Activated naive CD4-positive, alpha-beta T cell treated with anti-CD3 and anti-CD28 coated beads for 36 hours (primary cell): ENCODE measurements at places on chromosomes 3 and 15. TPM values are rescaled to one million over a fixed set of nuclear protein-coding genes. Genes with fewer than 3 reads are reported as not detected.
A peak's percentile ranks its signal among the peaks of the same experiment; 100 is the strongest.

Gene GREM1
- not detected for total RNA-seq

Gene ZWILCH
- total RNA-seq, result 23.3 TPM

Gene OR5AC2
- not detected for total RNA-seq

Gene LRRC3B
- not detected for total RNA-seq

Gene PAQR9
- total RNA-seq, result not detected

Gene PPIP5K1
- total RNA-seq, result 33.4 TPM

Gene ROPN1
- total RNA-seq, result not detected

Gene PLSCR5
- total RNA-seq, result not detected

Gene SLC51B
- not detected for total RNA-seq

DNA sequence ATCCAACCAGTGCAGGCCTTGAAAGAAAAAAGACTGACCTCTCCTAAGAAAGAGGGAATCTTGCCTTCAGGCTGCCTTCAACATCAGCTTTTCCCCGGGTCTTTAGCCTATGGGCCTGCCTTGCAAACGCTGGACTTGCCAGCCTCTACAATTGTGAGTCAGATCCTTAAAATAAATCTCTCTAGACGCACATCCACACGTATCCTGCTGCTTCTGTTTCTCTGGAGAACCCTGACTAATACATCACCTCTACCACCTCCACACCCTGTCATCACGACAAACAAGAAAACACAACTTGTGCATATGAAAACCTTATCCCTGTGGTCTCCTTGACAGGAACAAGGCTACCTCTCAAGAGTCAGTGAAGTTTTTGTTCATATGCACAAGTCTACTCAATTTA, 11.8 kb downstream of the CYFIP1 start:
- no peak overlapping the region for H3K4me3 ChIP-seq
- H3K27ac ChIP-seq, result no peak overlapping the region
- no peaks in the 10 kb centered on the region for H3K4me1 ChIP-seq
- DNase-seq, result no peak

- DNase-seq, result no peak
- peaks cover 13% of the 10 kb centered on the region for H3K4me1 ChIP-seq
- H3K27me3 ChIP-seq, result peaks cover 48% of the 10 kb centered on the region
- no peak overlapping the region for H3K27ac ChIP-seq
- no peak overlapping the region for H3K4me3 ChIP-seq
- no peaks in the 10 kb centered on the region for H3K36me3 ChIP-seq
These were observed 2.6 kb upstream of the PLOD2 start for GRCh38 chr3:146163584-146163983.

- no peak for DNase-seq
- H3K4me1 ChIP-seq, result no peaks in the 10 kb centered on the region
- no peaks in the 10 kb centered on the region for H3K36me3 ChIP-seq
- H3K27me3 ChIP-seq, result no peaks in the 10 kb centered on the region
- no peak overlapping the region for H3K4me3 ChIP-seq
These were observed 345.1 kb downstream of the MFSD1 start for GRCh38 chr3:159146856-159147435.

DNA sequence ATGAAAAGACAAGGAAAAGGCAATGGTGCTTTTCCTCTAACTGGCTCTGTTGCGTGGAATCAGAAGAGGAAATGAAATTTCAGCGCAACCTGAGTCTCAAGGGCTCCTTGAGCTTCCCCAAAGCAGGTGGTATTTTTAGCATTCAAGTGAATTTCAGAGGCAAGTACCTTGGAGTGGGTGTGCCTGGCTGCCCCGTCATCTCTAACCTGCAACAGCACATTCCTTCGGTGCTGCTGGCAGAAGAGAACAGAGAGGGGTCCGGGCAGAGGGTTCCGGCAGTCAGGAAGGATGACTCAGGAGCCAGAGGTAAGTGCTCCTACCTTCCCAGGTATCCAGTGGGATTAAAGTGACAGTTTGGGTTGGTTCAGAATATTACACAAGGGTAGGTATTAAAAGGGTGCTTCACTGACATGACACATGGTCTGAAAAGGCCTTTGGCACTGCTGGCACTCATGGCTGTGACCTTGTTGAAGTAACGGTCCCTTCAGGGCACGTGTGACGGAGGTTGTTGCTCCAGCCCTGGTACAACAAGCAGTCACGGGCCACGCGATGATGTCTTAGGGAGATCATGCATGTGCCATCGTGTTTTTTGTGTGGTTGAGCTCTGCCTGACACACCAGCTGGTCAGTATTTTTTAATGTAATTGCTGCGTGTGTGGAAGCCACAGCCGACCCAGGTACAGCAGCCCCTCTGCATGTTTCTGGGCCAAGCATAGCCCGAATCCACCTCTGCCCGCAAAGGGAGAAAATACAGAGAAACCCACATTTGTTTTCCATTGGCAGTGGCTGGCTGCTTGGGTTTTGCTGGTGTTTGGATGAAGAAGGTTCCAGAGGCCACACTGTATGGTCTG, 75.7 kb downstream of the LRRK1 start:
- no peaks in the 10 kb centered on the region for H3K4me1 ChIP-seq
- no peak for DNase-seq
- no peaks in the 10 kb centered on the region for H3K36me3 ChIP-seq
- H3K27me3 ChIP-seq, result peaks cover 7% of the 10 kb centered on the region

DNA sequence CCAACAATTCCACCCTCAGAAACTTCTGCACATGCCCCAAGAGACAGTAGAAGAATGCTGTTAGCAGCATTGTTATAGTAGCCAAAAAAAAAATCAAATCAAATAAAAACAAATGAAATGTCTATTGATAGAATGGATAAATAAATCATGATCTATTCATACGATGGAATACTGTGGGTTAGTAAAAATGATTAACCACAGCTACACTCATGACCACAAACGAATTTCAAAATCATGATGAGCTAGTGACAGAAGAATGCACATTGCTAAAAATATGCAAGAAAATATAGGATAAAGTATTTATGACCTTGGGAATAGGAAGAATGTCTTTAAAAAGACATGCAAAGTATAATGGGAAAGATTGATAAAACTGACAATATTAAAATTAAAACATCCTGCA, 57.5 kb upstream of the ACAN start:
- no peak overlapping the region for H3K27ac ChIP-seq
- H3K27me3 ChIP-seq, result peaks cover 12% of the 10 kb centered on the region
- H3K4me1 ChIP-seq, result no peaks in the 10 kb centered on the region
- no peaks in the 10 kb centered on the region for H3K36me3 ChIP-seq
- H3K4me3 ChIP-seq, result no peak overlapping the region
- no peak for DNase-seq

GRCh38 chr15:71103102-71103676, 12.1 kb upstream of the THSD4 start:
- H3K27me3 ChIP-seq, result peaks cover 8% of the 10 kb centered on the region
- H3K27ac ChIP-seq, result no peak overlapping the region
- no peak overlapping the region for H3K4me3 ChIP-seq
- no peak for DNase-seq
- H3K36me3 ChIP-seq, result no peaks in the 10 kb centered on the region
- H3K4me1 ChIP-seq, result peaks cover 3% of the 10 kb centered on the region

DNA sequence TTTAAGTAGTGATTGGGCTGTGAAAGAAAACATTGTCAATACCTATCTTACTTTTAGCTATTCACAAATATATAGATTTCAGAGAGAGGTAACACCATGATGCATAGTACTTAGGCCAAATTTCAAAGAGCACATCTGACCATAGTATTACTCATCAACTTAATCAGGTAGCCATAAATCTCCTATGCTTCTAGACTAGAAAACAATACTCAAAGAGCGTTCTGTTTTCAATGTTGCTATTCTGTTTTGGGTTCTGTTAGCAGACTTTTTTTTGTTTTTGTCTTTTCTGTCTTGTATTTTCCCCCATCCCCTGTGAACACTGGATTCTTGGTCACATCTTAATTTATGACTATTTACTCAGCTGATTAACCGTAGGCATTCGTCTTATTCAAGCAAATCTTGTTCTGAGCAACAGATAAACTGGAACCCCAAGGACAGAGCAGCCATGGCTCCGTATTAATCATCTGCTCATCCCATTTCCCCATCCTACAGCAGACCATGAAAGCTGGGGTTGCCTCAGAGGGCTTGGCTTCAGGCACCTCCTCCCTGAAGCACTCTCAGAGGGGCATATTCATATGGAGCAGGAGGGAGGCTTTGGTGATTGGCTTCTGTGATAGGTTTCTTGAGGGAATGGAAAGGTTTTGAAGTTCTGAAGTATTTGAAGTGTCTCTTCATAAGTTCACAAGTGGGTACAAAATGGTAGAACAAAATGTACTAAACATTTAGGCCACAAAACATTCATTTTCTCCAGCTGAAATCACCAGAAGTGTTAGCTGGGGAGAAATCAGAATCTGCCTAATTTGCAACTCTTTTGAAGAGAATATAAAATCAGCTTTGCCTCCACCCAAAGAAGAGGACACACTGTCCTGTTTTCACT, 105.3 kb downstream of the TNIK start:
- H3K4me1 ChIP-seq, result peaks cover 73% of the 10 kb centered on the region

DNA sequence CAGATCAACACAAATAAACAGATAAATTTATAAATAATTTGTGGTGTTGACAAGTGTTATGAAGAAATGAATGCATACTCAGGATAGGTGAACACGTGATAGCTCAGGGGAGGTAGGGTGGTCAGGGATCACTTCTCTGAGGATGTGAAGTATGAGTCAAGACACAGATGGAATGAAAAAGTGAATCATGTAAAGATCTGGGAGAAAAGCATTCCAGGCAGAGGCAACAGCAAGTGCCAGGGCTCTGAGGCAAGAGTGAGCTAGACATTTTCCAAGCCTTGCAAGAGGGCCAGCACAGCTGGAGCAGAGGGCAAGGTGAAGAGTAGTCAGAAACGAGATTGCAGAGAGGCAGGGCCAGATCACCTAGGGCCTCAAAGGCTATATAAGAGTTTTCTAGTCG, 177.8 kb downstream of the WNT5A start:
- no peaks in the 10 kb centered on the region for H3K27me3 ChIP-seq
- H3K27ac ChIP-seq, result no peak overlapping the region

GRCh38 chr3:32596909-32597369, 26.3 kb upstream of the DYNC1LI1 start:
- peaks cover 7% of the 10 kb centered on the region for H3K27me3 ChIP-seq
- H3K4me1 ChIP-seq, result no peaks in the 10 kb centered on the region
- no peaks in the 10 kb centered on the region for H3K36me3 ChIP-seq
- no peak for DNase-seq
- no peak overlapping the region for H3K27ac ChIP-seq

DNA sequence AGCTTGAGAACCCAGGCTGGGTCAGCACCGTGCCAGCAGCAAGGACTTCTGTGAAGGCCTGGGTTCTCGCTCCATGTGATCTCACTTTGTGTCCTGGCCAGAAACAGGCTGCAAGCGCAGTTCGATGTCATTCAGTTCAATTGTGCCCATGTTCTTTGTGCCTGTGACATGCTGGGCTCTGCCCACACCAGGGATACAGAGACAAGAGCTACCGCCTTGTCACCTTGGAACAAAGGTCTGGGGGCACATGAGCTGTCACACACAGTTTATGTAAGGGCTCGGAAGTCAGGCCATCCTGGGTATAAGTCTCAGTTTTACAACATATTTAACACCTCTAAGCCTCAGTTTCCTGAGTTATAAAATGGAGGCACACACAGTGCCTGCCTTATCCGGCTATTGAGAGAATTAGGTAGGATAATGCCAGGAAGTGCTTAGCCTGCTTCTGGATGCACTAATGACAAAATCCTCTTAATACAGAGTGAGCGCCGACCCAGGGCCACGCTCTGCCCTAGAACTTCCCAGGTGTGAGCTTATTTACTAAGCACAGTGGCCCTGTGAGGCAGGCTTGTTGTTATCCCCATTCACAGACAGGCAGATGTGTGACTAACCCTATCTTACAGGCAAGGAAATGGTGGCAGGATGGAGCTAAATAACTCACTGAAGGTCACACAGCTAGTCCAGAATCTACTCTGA, 50.4 kb upstream of the LIMD1 start:
- H3K27me3 ChIP-seq, result no peaks in the 10 kb centered on the region
- peaks cover 2% of the 10 kb centered on the region for H3K36me3 ChIP-seq
- DNase-seq, result no peak

DNA sequence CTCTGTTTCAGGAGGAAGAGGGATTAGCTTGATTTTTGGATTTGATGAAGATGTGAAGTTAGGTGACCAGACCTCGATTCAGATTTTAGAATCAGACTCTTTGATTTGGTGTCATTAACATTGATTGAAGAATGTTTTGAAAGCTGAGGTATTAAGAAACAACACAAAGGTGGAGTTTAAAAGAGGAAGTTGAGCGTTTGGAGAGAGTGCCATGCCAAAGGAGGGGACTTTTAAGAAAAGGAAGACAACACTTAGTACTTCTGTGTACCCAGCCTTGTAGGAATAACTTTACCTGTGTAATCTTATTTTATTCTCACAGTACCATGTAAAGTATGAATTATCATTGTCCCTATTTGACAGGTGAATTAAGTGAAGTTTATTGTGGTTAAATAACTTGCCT, 34.4 kb downstream of the PPARG start:
- no peak for DNase-seq
- no peak overlapping the region for H3K27ac ChIP-seq
- H3K4me1 ChIP-seq, result no peaks in the 10 kb centered on the region
- H3K4me3 ChIP-seq, result no peak overlapping the region

GRCh38 chr15:95459273-95459672, 871.2 kb upstream of the NR2F2 start:
- no peak overlapping the region for H3K4me3 ChIP-seq
- no peak overlapping the region for H3K27ac ChIP-seq
- no peaks in the 10 kb centered on the region for H3K36me3 ChIP-seq
- peaks cover 19% of the 10 kb centered on the region for H3K4me1 ChIP-seq
- DNase-seq, result no peak

DNA sequence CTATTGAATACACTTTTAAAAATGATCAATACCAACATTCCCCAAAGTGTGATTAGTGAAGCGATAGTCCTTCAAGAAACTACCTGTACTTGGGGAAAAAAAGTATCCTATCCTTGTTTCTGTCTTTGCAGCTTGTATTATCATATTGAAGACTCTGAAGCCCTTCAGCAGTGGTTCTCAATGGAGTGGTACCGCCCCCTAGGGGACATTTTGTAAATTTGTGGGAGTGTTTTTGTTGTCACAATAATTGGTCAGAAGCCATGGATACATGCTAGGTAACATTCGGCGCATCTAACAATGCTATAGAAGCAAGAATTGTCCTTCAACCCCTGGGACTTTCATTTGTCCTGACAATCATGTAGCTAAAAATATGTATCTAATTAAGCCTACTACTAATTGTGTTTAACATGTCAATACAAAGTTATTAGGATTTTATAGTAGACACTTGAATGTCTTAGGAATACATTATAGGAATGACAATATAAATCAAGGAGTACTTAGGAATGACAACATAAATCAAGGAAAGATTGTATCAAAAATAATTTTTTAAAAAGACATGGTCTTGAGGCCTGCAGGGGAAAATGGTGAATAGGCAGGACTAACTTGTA, 53.7 kb downstream of the NMD3 start:
- peaks cover 34% of the 10 kb centered on the region for H3K36me3 ChIP-seq
- no peaks in the 10 kb centered on the region for H3K4me1 ChIP-seq
- no peaks in the 10 kb centered on the region for H3K27me3 ChIP-seq
- peak; percentile 66 for DNase-seq
- no peak overlapping the region for H3K27ac ChIP-seq
- H3K4me3 ChIP-seq, result no peak overlapping the region

GRCh38 chr15:94042180-94042928, 189.0 kb upstream of the MCTP2 start:
- H3K4me1 ChIP-seq, result no peaks in the 10 kb centered on the region
- no peaks in the 10 kb centered on the region for H3K36me3 ChIP-seq
- peaks cover 6% of the 10 kb centered on the region for H3K27me3 ChIP-seq
- H3K27ac ChIP-seq, result no peak overlapping the region
- no peak for DNase-seq

- no peak overlapping the region for H3K4me3 ChIP-seq
- H3K36me3 ChIP-seq, result no peaks in the 10 kb centered on the region
- no peak overlapping the region for H3K27ac ChIP-seq
These were observed 27.5 kb upstream of the SEC13 start for GRCh38 chr3:10348404-10348721.
